HL-60 (cell line): ENCODE measurements at places on chromosomes 16 and 17.

- DNase-seq, result no peak
These were observed 248.6 kb downstream of the MAF start for GRCh38 chr16:79351927-79352326.

GRCh38 chr17:42155614-42156045 is 841 bp upstream of the RAB5C start:
- no peak for DNase-seq

- DNase-seq, result no peak
These were observed 162.7 kb downstream of the SPECC1 start for GRCh38 chr17:20171741-20172365.

DNA sequence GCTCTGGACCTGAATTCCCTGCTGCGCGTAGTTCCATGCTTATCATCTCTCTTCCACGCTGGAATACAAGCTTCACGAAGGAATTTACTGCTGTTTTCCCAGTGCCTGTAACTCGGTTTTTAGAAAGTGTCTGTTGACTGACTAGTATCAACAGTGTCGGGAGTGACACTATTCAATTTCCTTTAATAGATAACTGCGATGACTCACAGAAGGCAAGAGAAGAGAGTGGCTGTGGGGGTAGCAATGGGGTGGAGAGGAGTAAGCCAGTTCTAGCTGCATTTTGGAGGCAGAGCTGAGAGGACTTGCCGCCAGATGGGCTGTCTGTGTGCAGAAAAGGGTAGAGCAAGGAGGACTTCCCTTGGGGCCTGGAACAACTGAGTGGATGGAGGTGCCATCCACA is 25.2 kb downstream of the B4GALNT2 start:
- no peak for DNase-seq

GRCh38 chr16:74083541-74083940 is 213.1 kb upstream of the PSMD7 start:
- no peak for DNase-seq

- DNase-seq, result no peak
These were observed 150.9 kb downstream of the CDH8 start for GRCh38 chr16:61885343-61885742.
